ENCODE measurements at places on chromosomes 6 and 20.

GRCh38 chr6:26392932-26393636 is 9.0 kb upstream of the BTN3A1 start:
- no peak for DNase-seq

- no peak for DNase-seq
Measured at GRCh38 chr20:24665741-24666191, 196.3 kb downstream of the SYNDIG1 start.

DNA sequence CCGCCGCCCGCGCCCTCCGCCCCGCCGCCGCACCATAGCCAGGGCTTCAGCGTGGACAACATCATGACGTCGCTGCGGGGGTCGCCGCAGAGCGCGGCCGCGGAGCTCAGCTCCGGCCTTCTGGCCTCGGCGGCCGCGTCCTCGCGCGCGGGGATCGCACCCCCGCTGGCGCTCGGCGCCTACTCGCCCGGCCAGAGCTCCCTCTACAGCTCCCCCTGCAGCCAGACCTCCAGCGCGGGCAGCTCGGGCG is 1.5 kb downstream of the FOXC1 start:
- DNase-seq = no peak

GRCh38 chr20:7723284-7723683 is 217.0 kb downstream of the HAO1 start:
- no peak for DNase-seq

- no peak for DNase-seq
Measured at GRCh38 chr6:68527691-68528090, 107.4 kb upstream of the ADGRB3 start.

GRCh38 chr6:145233955-145234354 is 501.4 kb downstream of the EPM2A start:
- no peak for DNase-seq

DNA sequence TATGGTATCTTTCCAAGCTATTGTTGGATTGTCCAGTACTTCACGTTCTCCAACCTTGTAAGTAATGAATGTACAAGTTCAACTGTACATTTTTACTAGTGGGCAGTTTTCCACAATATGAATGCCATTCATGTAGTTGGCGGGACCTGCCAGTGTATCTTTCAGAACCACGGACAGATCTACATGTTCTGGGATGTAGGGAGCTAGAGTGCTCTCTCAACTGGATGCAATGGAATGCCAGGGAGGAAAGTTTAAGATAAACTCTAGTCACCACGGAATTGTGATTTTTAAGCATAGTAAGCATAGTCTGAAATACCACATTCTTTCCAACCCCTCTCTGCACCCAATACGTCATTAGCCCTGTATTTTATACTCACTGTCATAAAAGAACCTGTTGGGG is 21.5 kb upstream of the HLA-C start:
- no peak for DNase-seq

- no peak for DNase-seq
Measured at GRCh38 chr20:59210186-59210585, 46.6 kb downstream of the ZNF831 start.

GRCh38 chr6:94670017-94670416 is 907.3 kb upstream of the MANEA start:
- DNase-seq = no peak

GRCh38 chr6:683742-684440 is 9.0 kb downstream of the EXOC2 start:
- DNase-seq = no peak

GRCh38 chr6:56655249-56655648 is 12.6 kb upstream of the DST start:
- DNase-seq = no peak

DNA sequence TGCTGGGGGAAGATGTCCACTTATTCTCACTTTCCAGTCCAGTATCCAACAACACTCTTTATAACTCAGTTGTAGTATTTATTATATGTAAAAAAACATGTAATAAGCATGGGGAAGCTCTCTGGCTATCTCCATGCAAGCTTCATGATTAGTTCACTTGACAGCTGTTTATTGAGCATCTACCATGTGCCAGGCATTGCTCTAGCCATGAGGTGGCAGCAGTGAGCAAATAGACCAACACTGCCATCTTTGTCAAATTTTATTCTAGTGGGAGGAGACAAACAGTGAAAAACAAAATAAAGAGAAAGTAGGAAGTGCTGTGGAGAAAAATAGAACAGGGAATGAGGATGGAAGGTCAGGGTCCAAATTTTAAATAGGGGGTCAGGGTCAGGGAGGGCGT is 131.8 kb downstream of the CFAP61 start:
- DNase-seq = no peak

- DNase-seq = peak; percentile 53
Measured at GRCh38 chr20:50992733-50993457, 30.0 kb downstream of the KCNG1 start.

DNA sequence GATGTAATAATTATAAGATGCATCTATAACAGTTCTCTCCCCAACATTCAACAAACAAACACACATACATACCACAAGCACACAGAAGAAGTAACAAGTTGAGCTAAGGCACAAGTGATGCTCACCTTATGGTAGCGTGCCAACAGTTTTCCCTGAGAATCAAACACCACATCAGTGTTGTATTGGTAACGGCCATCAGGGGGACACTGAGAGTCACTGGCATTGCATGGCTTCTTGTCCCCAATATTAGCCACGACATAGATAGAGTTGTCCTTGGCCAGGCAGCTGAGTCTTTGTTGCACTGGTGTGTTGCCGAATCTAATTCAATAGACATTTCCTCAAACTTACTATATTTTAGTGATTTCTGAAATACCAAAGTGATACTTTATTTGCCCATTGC is 14.8 kb upstream of the VNN1 start:
- DNase-seq = no peak

DNA sequence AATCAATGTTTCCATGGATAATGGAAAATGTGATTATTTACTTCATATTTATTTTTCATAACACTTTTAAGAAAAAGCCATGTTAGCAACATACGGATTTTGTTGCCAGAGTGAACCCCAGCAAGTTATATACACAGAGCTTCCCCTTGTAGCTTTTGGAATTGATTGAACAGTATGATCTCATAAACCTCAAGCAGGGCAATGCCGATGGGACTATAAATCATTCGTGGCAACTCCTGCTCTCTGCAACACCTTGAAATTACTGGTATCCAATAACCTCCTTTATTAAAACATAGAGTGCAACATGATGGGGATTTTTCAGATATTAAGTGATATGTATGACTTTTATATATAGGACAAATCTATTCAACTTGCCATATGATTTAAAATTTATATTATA is 428.5 kb downstream of the KHDRBS2 start:
- no peak for DNase-seq

DNA sequence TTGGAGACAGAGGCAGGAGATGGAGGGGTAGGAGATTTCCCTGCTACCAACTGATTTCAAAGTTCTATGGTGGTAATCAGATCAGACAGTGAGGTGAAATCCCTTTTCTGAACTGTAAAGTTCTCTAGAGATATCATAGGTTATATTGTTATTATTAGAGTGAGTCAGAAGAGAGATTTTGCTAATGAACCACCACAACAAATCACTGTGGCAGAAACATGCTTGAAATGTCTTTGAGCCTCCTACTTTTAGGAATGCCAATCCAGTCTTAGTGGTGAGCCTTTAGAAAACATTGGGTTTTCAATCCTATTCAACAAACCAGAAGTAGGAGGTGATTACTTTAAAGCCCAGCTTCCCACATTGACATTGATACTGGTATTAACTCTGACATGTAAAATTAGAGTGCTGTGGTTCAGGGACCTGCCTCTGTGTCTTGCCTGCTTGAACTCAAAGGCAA is 136.7 kb upstream of the CNR1 start:
- no peak for DNase-seq

- DNase-seq = no peak
Measured at GRCh38 chr6:45054610-45055009, 273.5 kb upstream of the RUNX2 start.

DNA sequence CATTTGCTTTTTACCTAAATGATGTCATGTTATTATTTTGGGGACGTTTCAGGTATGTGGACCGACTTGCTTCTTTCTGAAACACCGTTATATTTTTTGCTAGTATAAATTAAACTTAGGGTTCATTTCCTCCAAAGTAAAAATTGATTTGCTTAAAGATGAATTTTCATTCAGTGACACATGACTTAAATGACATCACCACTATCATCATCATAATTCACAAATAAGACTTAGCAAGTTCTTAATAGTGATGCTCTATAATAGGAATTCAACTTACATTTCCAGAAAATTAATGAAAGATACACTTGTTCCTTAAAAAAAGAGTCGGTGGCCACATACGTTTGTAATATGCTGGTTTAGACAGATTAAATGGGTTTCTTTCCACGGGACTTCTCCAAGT is 9.3 kb downstream of the IRF4 start:
- DNase-seq = no peak

- DNase-seq = no peak
Measured at GRCh38 chr6:76057469-76057868, 15.0 kb downstream of the IMPG1 start.

GRCh38 chr6:50816947-50817645 is 1.6 kb upstream of the TFAP2B start:
- DNase-seq = no peak

GRCh38 chr6:76677017-76677416 is 604.6 kb upstream of the IMPG1 start:
- DNase-seq = no peak

GRCh38 chr6:112231594-112232060 is 22.7 kb downstream of the LAMA4 start:
- no peak for DNase-seq

DNA sequence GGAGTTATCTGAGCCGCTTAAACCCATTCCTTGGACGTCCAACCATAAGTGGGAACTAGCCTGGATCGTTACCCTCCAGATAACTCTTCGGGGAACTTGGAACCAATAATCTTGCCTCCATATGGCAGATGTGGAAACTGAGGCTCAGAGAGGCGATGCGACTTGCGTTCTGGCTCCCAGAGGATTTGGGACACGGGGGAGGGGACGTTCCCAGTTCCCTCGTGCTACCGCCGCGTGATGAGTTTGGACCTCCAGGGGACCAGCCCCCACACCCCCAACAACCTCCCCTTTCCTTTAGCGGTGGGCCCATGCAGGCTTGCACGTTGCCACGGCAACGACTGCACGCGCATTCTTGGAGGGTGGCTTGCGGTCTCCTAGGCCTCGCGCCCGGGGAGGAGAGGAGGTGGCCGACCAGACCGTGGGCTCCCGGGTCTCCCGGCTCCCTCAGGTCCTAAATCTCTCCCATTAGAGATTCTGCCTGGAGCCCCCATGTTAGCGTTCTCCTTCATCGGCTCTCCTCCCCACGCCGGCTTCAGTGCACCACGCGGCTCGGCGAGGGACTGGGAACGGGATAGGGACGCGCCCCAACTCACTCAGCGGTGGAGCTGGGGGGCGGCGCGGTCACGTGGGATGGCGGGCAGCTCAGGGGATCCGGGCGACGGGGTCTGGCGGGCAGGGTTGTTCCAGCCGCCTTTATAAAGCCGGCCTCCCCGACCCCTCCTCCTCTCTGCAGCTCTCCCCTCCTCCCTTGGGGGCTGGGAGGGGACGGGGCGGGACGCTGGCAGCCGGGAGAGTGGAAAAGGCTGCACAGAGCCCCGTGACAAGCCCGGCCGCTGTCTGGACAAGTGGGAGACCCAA is at the start of gene PLTP:
PLTP (minus strand) TSS at position 670 of the 858 bp plus-strand sequence. CDS start 703 bp downstream, outside the sequence.
- peak; percentile 48 for DNase-seq

- no peak for DNase-seq
Measured at GRCh38 chr20:61809006-61809770, 256.5 kb downstream of the TAF4 start.

GRCh38 chr6:123017104-123017682 is 21.2 kb downstream of the CLVS2 start:
- no peak for DNase-seq

DNA sequence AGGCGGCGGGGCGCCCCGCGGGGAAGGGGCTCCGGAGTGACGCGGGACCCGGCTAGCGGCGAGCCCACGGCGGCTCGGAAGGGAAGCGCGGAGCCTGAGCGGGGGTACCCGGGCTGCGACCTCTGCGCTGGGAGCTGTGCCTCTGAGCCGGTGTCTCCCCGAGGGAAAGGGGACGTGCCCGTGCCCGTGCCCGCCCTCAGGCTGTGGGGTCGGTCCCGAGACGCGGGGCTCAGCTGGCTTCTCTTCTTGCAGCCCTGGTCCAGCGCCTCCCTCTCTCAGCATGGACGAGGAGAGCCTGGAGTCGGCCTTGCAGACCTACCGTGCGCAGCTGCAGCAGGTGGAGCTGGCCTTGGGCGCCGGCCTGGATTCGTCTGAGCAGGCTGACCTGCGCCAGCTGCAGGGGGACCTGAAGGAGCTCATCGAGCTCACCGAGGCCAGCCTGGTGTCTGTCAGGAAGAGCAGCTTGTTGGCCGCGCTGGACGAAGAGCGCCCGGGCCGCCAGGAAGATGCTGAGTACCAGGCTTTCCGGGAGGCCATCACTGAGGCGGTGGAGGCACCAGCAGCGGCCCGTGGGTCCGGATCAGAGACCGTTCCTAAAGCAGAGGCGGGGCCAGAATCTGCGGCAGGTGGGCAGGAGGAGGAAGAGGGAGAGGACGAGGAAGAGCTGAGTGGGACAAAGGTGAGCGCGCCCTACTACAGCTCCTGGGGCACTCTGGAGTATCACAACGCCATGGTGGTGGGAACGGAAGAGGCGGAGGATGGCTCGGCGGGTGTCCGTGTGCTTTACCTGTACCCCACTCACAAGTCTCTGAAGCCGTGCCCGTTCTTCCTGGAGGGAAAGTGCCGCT is 686 bp downstream of the ZGPAT start:
- DNase-seq = peak; percentile 30

GRCh38 chr6:69868961-69869360 is 2.6 kb downstream of the COL19A1 start:
- no peak for DNase-seq

DNA sequence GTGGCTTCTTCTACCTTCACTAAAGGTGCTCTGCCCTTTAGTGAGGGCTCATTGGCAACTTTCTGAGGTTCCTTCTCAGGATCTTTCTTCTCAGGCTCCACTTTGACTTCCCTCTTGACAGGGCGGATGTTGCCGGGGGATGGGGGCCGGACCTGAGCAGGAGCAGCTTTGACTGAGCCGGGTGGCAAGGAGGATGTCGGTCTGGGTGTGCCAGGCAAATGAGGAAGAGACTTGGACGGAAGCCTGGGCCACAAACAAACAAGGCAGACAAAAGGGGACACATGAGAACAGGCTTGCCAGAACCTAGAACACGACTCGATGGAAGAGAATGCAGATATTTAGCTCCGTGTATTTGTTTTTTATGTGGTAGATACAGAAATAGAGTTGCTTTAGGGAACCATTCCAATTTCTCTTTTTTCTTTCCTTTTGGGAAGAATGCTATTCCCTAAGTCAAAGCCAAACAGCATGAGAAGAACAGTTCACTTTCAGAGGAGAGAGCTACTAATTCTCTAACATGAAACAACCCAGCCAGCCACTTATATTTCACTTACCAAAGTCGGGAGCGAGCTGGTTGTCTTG is 76.2 kb upstream of the BCLAF1 start:
- no peak for DNase-seq

DNA sequence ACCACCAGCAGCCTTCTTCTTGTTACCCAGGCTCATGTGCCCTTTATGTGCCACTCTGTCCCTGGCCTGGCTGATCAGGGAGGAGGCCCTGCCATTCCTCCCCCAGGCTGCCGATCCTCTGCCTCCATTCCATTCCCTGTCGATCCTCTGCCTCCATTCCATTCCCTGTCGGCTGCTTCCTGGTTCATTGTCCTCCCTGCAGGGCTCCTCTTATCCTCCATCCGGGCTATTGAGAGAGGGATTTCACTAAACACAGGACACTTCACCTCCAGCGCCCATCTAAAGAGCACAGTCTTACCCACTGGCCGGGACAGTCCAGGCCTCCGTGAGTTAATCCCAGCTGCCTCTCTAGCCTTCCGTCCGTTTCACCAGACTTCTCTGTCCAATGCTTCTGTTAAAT is 7.7 kb upstream of the TTLL2 start:
- no peak for DNase-seq

Measured in GM10248 (cell line).